ENCODE measurements at places on chromosomes 2 and 18.

GRCh38 chr2:206876216-206876860 lies 63.0 kb upstream of the CPO start:
- no peak for DNase-seq

GRCh38 chr2:6576302-6576701 lies 289.4 kb downstream of the CMPK2 start:
- no peak for DNase-seq

DNA sequence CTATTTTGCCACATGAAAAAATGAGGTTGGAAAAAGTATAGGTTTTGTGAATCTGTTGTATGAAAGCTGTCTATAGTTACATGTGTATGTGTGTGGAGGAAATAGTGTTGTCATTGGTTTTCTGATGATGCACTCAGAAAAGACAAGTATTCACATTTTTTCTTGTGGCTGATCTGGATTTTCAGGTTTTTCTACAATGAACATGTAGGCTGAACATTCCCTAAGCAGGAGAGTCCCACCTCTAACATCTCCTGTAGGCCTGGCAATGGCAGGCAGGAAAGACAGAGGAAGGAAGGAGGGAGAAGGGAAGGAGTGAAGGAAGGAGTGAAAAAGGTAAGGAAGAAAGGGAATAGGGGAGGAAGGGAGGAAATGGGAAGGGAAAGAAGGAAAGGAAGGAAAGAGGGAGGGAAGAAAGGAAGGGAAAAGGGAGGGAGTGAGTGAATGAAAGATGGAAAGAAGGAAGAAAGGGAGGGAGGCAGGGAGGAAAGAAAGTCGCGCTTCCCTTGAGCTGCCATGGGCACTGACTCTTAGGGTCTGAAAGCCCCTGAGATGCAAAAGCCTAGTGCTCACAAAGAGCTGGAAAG lies 495 bp upstream of the IL36RN start:
- DNase-seq, result no peak

DNA sequence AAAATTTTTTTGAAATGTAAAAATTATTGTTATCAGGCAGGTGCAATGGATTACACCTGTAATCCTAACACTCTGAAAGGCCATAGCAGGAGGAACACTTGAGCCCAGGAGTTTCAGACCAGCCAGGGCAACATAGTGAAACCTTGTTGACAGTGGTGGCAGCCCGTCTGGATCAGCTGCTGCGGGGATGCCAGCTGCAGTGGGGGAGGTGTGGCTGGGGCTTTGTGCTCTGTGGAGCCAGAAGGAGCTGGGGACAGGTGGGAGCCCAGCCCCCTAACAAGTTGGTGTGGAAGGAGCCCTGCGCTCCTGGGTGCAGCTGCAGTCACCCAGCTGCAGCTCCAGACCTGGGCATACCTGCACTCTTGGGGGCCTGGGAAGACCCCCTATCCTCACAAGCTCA lies 182.4 kb upstream of the MC4R start:
- no peak for DNase-seq

DNA sequence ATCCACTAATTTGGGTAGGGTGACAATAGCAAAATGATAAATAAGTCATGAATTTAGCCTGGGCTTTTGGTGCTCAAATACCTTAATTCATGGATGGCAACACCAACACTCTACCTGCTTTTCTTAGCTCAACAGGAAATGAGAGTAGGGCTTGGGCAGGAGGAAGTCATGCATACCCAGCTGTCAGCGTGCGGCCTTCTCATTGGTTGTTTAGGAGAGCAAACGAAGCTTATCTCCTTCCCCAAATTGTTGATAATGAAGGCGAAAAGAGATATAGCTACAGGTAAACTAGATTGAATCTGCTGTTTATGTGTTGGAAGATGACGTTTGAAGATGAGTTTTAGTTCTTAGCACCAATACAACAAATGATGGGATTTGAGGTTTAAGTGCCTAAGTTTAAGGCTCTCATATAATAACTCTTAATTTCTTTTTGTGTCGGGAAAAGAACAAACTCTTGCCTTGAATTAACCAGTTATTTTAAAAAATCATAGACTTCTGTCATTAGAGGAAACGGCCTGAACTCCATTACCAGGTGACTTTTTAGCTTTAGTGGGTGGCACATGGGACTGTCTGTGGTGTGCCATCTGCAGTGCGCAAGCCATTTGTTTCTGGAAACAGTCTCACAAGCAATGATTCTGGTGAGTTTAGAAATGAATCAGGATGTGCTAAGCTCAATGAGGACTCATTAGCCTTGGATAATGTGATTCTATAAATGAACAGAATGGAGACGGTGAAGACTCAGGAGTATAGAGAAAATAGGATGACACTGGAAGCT lies 19.8 kb downstream of the MAP4K4 start:
- peak; percentile 72 for DNase-seq

DNA sequence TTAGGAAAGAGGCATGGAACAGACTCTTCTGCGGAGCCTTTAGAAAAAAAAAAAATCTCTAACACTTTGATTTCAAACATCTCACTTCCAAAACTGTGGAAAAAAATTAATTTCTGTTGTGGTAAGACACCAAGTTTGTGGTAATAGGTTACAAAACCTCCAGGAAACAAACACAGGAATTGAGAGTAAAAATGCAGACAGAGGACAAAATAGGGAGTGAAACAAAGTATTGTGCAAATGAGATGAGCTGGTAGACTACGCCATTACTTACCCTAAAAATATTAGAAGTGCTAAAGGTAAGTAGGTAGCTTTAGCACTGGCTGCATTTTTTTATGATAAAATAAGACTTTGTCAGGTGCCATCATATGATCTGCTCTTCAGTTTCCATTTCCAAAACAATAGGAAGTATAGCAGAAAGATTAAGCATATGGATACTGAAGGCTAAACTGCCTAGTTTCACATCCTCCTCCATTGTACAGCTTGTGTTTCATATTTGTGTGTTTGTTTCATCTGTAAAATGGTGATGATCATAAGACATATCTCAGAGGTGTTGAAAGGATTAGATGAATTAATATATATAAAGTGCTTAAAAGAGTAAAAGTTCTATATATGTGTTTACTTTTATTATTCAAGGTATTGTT lies 309.2 kb downstream of the NR4A2 start:
- no peak for DNase-seq

DNA sequence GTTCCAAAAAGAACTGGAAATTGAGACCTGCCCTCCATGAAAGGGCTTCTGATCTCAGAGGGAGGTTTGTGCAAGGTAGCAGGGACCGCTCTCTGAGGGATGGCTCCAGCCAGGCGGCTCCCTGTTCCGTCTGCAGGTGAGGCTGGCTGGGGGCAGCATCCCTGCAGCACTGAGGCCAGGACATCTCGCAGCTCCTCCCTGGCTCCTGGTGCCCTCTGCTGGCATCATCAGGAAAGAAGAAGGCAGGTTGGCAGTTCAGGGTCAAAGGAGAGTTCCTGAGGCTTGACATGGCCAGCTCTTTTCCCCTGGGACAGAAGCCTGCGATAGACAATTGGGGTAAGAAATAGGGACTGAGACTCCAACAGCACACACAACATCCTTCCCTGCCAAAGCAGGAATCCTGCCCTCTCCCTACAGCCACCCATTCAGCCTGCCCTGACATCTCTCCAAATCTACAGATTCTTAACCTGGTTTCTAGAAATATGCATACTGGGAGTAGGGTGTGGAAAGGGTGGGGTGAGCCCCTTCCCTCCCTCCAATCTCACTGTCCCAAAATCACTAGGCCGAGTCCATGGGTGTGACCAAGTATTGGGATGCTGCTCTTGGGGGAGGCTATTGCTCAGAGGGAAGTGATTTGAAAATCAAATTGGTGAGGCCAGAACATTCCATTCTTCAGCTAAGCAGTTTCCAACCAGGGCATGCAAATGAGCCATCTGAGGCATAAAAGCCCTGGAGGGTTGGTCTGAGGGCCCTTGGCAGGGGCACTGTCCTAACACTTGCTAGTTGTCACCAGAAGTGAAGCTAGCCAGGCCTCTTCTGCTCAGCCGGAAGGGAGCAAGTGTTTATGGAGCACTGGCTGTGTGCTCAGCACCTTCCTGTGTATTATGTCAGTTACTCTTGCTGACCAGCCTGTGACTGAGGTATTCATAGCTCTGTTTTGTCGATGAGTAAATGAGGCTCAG lies 185.4 kb downstream of the TFCP2L1 start:
- DNase-seq, result no peak

- no peak for DNase-seq
These were observed 119.5 kb downstream of the LRRTM1 start for GRCh38 chr2:80185091-80185490.

GRCh38 chr2:73856214-73856613 lies 27.5 kb downstream of the STAMBP start:
- no peak for DNase-seq

GRCh38 chr18:23574611-23575308 lies 11.5 kb downstream of the NPC1 start:
- DNase-seq, result no peak

- no peak for DNase-seq
These were observed 70.0 kb downstream of the SCG2 start for GRCh38 chr2:223532161-223532560.

- no peak for DNase-seq
These were observed 423.3 kb downstream of the CMPK2 start for GRCh38 chr2:6442252-6442985.

GRCh38 chr2:191661097-191661924 lies 16.6 kb upstream of the NABP1 start:
- no peak for DNase-seq

DNA sequence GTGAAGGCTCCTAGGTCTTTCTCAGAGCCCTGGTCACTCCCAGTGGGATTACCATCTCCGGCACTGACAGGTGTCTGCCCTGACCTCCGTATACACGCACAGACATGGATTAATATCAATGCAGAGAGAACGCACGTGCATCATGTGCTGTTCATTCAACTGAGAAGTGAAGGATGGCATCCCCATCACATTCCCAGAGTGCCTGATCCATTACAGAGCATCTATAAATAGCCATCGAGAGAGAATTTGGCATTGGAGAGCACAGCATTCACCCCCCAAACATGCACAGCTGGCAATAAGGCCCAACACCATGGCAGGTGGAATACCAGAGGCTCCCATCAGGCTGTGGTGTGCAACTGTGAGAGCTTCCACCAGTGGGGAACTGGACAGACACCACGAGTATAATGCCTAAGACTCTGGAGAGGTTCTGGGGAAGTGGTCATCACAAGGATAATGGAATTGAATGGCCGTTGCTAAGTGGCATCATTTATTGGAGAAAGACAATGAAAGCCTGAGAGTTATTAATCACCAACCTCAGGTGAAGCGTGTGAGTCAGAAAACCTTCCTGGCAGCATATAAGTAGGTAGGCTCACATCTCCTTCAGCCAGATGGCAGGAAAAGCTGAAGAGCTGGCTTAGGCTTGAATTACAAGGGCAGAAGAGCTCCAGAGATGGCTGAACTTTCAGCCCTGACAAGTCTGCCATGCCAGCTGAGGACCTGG lies 244.5 kb upstream of the ID2 start:
- no peak for DNase-seq

GRCh38 chr2:100513650-100514049 lies 43.4 kb downstream of the NMS start:
- DNase-seq, result no peak

DNA sequence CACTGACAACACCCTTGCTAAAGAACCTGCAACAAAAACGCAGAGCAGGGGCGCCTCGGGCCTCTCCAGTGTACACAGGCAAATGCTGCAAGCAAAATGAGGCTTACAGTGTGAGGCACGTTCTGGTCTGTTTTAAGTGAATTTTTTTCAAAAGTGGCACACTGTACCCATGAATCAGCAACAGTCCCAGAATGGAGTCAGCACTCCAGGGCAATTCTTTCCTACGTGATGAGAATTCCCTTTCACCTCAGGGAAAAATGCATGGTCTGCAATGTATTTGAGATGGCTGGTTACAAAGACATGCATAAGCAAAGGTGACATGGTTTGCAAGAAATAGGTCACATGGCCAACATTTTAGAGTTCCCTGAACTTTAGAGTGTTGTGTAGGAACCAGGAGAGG lies 94.4 kb downstream of the UXS1 start:
- DNase-seq, result no peak

GRCh38 chr18:5286525-5286924 lies 9.0 kb downstream of the ZBTB14 start:
- no peak for DNase-seq

- no peak for DNase-seq
These were observed 127.8 kb downstream of the FBXO15 start for GRCh38 chr18:74019864-74020263.

- DNase-seq, result no peak
These were observed 51.4 kb downstream of the FAM178B start for GRCh38 chr2:96934831-96935540.

DNA sequence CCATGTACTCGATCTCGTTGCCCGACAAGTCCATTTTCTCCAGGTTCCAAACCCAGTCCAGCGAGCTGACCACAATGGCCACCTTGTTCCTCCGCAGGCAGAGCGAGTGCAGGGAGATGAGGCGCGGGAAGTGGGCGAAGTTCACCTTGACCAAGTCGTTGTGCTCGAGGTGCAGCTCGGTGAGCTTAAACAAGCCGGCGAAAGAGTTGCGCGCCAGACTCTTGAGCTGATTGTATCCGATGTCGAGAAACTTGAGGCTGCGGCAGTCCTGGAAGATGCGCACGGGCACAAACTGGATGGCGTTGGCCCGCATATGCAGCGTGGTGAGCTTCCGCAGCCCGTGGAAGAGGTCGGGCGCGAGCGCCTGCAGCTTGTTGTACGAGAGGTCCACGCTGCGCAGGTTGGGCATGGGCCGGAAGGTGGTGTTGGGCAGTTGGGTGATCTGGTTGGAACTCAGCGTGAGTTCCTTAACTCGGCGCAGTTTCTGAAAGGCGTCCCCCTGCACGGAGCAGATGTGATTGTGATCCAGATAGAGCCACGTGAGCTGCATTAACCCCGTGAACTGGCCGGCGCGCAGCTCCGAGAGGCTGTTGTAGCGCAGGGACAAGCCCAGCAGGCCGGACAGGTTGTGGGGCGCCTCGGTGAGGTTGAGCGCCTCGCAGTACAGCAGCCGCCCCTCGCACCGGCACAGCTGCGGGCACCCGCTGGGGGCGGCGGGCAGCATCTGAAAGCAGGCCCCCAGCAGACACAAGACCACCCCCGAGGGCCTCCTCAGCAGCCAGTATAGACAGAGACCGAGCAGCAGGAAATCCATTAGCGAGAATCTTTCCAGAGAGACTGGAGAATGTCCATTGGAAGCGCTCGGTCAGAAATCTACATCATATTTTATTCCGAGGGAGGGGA lies 1.3 kb downstream of the LRRTM1 start:
- DNase-seq, result no peak

- no peak for DNase-seq
These were observed 158.8 kb upstream of the SIX2 start for GRCh38 chr2:45167920-45168629.

- DNase-seq, result no peak
These were observed 26.7 kb downstream of the ZEB2 start for GRCh38 chr2:144493027-144493809.

GRCh38 chr2:23434721-23435121 lies 49.7 kb downstream of the KLHL29 start:
- DNase-seq, result no peak

- no peak for DNase-seq
These were observed 371.3 kb downstream of the RNF144A start for GRCh38 chr2:7288484-7288883.

All from activated naive CD4-positive, alpha-beta T cell treated with anti-CD3 and anti-CD28 coated beads, Interleukin-2, amount 10 ng/mL, durations not matched to agents 7 days and 5 days (primary cell).